ENCODE measurements at places on chromosomes 13 and 19. TPM values are rescaled to one million over a fixed set of nuclear protein-coding genes. Genes with fewer than 3 reads are reported as not detected.

Gene ACER1
- total RNA-seq: not detected

DNA sequence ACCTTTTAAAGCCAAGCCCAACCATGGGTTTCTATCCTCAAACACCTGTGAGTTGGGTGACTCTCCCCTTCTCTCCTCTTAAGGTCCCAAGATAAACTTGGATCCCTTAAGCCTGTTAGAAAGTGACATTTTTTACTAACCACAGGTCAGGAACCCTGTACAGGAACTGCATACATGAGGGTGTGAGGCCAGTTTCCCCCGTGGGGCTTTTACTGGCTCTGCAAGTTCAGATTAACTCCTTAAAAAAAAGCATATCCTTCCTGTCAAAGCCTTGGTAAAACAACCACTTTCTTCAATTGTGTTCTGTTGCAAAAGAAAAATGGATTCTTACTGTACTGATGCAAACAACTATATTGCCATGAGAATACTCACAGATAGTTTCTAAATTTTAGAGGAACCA lies 2638.7 kb upstream of the PCDH20 start:
- no peak for DNase-seq

DNA sequence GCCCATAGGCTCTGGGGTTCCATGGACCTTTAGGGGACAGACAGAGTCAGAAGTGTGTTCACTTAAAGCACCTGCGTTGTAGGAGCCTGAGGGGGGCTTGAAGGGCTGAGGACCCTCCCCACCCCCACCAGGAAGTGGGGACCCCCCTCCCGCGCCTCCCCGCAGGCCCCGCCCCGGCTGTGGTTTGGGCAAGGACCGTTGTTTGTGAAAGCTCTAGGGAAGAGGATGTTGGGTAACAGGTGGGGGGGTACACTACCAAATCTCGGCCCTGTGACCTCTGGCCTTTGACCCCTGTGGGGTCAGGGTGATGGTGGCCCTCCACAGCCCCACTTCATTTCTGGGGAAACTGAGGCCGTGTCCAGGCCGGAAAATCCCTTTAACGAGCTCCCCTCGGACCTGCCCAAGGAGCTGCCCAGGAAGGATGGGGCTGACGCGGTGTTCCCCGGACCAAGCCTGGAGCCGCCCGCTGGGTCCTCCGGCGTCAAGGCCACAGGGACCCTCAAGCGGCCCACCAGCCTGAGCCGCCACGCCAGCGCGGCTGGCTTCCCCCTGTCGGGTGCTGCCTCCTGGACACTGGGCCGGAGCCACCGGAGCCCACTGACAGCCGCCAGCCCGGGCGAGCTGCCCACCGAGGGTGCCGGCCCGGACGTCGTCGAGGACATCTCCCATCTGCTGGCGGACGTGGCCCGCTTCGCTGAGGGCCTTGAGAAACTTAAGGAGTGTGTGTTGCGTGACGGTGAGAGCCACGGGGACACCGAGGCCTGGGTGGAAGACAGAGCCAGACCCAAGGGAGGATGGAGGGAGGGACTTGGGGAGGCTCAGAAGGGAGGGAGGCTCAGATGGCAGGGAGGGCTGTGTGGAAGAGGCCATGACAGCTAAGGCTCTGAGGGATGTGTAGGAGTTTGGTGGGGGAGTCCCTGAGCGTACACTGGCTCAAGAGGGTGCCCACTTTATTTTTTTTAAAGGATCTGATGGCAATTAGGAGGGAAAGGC lies 1.3 kb downstream of the ARHGAP45 start:
- peak; percentile 48 for DNase-seq

DNA sequence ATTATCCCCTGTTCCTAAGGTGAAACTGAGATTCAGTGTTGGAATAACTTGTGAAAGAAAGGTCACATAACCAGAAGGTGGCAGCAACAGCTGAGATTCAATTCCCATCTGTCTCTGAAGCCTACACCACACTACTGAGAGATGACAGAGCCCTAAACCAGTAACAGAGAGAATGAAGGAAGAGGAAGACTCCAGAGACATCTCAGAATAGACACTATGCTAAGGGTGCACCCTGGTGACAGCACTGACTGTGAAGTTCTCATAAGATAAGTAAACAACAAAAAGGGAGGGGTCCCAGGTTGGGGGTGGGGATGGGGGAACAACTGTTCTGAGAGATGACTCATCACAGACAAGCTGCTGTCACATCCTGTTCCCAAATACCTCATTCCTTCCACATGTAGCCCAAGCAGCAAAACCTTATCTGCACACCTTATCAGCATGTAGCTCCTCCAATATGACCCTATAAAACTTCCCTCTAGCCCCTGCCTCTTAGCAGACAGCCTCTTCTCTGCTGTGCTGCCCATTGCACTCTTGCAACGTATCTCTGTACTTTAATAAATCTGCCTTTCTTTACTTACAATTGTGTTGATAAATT lies 46.5 kb downstream of the UTP14C start:
- no peak for DNase-seq

DNA sequence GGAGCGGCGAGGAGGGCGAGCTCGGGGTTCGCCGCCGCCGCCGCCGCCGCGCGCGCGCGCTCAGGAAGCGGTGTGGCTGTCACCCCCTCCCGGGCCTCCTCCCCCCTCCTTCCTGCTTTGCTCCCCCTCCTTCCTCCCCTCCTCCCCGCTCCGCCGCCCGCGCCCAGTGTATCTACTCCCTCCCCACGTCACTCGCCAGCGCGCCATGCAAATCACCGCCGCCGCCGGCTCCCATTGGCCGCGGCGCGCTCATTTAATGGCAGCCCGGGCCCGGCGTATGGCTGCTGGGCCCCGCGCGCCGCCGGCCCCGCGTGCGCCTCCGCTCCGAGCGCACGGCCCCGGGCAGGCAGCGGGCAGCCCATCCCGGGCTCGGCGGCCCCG lies 335 bp upstream of the SOX1 start:
- DNase-seq: no peak
